ENCODE measurements at places on chromosomes 5 and 9.

DNA sequence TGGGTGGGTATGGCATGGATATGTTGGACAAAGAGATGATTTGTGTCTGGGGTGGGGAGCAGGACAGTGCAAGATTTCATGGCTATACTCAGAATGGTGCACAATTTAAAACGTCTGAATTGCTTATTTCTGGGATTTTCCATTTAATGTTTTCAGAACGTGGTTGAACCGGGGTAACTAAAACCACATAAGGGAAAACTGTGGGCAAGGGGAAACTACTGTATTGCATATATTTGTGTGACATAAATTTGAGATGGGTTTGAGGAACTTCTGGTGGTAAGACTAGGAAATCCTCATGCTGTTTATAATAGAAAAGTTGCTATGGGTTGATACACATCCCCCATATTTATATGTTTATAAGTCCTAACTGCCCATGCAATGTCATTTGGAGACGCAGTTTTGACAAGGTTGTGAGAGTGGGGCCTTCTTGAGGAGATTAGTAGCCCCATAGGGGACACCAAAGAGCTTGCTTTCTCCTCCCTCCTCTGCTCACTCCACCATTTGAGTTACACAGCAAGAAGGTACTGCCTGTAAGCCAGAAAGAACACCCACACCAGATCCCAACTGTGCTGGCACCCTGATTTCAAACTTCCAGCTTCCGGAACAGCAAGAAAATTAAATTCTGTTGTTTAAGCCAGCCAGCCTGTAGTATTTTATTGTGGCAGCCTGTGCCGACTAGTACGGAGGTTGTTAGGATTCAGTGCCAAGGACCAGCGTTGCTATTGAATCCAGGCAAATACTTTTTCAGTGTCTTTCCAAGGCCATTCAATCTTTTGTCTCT is 2118.9 kb downstream of the MAT2B start:
- no peak for DNase-seq

- DNase-seq = no peak
Observed at GRCh38 chr5:62631909-62632580, 53.4 kb downstream of the LRRC70 start.

DNA sequence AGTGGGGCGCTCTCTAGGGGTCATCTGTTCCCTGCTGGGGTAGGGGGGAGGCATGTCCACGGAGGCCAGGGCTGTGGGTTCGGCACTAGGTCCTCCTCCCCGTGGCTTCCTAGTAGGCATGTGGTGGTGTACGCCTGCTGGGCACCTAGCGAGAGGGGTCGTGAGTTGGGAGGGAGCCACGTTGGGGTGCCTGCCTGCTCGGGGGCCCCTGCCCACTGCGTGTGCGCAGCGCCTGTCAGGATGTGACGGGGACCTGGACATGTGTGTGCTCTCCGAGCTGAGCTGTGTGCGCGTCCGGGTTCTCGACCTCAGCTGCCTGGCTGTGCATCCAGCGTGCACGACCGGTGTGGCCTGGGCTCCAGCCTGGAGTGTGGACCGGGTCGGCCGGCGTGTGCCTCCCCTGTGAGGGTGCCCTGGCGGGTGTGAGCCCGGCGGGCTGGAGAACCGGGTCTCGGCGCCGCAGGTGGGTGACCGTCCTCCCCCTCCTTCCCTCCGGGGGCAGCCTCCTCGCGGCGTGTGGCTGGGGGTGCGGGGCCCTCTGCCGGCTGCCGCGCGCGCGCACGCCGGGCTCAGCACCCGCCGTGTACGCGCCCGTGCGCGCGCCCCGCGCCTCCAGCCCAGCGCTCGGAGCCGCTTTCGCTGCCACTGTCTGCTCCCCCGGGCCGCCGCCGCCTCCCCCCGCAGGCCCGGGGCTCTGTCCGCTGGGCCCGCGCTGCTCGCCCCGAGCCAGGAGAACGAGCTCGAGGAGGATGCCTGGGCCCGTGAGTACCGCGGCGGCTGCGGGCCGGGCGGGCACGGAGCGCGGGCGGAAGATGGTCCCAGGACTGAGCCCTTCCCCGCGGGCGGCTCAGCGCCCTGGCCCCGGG is at the start of gene PRR7:
Gene PRR7, plus strand, starts transcription at position 615 of the 866 bp plus-strand sequence. CDS start 8,254 bp downstream, outside the sequence.
- DNase-seq = peak; percentile 77

DNA sequence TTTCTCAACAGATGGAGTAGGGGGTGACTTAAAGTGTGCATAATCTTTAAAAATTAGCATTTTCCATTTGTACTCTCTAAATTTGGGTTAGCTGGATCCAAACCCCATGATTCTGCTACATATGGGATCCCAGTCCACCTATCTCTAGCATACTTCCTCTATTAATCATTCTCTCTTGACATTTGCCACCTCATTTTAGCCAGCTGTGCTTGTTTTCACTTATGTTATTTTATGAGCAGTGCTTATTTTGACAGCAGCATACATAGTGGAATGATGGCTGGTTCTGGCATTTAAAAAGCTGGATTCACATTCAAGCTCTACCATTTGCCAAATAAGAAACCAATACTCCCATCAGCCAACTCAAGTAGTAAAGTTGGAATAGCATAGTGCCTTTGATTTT is 22.5 kb upstream of the SNX18 start:
- no peak for DNase-seq

- no peak for DNase-seq
Observed at GRCh38 chr5:104556957-104557356, 994.4 kb upstream of the NUDT12 start.

GRCh38 chr5:42500003-42500599 is 76.9 kb downstream of the GHR start:
- no peak for DNase-seq

GRCh38 chr9:124786881-124787573 is 10.1 kb downstream of the OLFML2A start:
- DNase-seq = no peak

DNA sequence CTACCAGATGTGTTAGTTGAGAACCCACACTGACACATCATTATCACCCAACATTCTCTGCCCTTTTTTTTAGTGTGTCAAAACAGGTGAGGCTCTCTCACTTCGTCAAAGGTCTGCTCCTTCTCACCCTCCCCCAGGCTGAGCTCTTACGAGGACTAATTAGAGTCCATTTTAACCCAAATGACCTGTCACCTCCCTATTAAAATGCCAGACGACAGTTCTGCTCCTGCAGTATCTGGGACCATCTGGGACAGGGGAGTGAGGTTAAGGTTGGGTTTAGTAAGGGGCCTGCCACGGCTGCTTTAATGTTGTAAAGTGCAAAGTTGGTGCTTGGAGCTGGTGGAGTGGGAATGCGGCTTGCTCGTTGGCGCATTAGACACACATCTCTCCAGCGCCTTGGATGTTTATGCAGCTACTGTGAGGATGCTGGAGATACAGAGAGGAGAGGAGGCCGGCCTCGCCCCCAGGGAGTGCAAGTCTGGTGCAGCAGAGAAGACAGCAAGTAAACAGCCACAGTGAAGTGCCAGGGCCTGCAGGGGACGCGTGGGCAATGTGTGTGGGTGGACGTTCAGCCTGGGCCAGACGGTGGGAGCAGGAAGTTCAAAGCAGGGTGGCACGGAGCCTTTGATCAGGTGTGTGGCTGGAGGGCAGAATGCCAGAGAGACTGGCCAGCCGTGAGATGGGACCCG is 96.2 kb downstream of the C9orf50 start:
- DNase-seq = no peak

- DNase-seq = no peak
Observed at GRCh38 chr9:13386935-13387733, 107.6 kb upstream of the MPDZ start.

DNA sequence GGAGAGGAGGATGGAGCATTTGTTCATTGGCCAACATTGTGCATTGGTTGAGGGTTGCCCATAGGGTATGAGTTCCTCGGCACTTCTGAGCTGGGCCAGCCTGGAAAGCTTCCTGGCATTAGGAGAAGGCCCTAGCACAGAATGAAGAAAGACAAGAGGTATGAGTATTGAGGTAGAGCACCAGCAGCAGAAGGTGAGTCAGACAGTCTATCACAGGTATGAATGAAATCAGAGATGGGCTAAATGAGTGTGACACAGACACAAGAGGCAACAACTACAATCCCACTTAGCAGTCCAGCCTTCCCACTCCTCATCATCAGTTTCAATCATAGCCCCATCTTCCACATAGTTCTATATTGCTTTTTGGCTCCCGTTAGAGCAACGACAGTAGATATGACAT is 25.4 kb upstream of the TGFBR1 start:
- DNase-seq = no peak

DNA sequence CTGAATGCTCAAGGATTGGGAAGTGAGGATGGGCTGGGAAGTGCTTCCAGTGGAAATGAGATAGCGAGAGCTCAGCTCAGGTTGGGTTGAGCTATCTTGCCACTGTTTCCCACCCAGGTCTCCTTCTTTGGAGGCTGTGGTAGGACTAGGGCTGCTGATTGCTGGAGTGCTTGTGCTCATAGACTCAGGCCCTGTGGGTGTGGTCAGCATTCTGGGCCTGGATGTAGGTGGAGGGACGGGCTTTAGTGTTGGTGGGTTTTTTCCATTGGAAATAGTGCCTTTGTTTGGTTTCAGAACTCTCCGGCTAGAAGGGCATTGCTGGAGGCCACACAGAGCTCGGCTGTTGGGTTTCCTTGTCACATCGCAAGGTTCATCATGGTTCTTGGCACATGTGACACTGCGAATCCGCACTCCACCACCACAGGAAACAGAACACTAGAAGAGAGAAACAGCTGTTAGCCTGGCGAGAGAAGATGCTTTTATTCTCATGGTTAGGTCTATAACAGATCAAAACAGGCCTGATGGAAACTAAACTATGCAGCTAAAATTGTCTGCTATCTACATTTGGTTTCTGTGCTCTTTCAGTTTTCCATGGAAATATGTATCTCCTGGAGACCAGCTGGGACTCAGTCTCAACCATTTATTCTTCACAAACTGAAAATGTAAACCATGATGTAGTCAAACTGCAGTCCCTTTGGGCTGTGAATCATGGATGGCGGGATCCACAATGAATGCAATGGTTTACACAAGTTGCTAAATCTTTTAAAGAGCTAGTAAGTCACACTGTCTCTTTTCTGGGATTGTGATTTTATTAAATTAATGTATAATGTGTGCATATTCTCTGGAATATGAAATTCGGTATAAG is 136.2 kb downstream of the TARS1 start:
- no peak for DNase-seq

DNA sequence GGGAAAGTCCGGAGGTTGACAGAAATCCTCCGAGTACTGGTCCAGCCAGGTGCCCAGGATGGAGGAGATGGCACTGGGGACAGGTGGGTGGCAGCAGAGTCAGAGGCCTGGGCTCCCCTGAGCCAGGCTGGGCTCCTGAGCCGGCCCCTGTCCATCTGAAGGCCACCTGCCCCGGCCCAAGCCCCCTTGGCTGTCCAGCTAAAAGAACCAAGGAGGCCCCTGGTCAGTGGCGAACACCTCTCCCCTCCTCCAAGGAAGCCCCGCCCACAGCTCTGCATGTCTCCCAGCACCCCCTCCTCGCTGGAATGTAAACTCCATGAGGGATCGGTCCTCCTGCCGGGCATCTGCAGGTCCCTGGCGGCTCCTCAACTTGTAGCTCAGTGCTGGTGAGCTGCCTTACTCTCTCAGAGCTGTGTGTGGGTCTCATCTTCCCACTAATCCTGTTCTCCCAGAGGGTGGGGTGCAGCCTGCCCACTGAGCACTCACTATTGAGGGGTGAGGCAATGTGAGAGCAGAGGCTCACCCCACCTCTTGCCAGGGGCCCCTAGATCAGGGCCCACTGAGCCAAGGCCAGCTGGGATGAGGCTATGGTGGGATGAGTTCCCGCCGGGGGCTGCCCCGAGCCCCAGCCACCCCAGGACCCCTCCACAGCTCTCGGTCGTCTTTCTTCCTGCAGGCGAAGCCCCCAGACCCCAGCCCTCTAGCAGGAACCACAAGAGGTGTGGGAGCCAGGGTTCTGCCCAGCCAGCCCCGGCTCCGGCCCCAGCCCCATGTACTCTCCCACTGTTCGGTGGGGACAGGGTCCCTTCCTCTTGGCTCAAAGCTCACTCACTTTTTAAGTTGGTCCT is 12.0 kb downstream of the RALGDS start:
- DNase-seq = peak; percentile 0

DNA sequence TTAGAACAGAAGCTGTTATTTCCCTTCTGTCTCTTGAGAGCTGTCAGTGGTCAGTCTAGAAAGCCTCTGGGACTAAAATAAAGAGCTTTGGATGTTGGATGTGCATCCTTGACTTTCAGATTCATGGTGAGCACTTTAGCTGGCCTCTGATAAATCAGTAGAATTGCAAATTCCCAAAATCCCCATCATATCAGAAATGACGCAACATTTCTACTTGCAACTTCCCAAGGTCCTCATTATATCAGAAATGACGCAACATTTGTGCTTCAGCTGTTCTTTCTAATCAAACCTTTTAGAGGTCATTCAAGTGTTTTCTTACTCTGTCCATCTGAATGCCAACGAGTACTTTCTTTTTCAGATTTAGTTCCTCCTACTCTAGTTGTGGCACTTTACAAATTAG is 167.3 kb upstream of the MOCS2 start:
- DNase-seq = no peak

DNA sequence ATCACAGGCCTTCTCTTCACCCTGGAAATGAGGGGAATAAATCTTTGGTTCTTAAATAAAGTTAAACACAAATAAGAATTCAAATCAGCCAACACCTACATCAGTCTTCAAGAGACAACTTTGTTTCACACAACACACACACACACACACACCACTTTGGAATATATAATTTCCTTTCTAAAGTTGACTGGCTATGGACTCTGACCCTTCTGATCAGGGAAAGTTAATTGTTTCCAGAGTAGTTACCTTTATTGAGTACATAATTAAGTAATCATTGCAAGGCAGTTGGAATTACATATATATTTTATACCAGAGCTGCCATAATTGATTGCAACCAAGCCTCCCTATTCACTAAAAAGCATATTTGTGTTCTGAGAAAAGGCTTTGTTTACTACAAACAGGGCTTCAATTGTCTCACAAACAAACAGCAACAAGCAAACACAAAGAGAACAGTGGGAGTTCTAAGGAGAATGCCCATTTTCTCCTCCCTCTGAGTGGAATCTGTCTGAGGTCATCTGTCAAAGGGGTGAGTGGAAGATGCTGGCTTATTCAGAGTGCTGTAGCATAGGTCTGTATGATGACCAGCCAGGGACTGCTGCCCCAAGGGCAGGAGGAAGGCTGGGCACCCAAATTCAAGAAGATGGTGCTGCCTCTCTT is 136.6 kb downstream of the SEMA6A start:
- no peak for DNase-seq

GRCh38 chr5:51347157-51347556 is 36.1 kb upstream of the ISL1 start:
- no peak for DNase-seq

Data from CD4-positive, alpha-beta T cell treated with Interferon gamma for 1 hour (primary cell).